BE2C (cell line): ENCODE measurements at places on chromosomes 13 and 19.

GRCh38 chr13:99085139-99085807, 107.4 kb upstream of the DOCK9 start:
- DNase-seq = no peak

- DNase-seq = no peak
Observed at GRCh38 chr19:3477951-3478350, 2.4 kb downstream of the SMIM24 start.

GRCh38 chr13:48687249-48687648, 33.5 kb downstream of the CYSLTR2 start:
- no peak for DNase-seq

DNA sequence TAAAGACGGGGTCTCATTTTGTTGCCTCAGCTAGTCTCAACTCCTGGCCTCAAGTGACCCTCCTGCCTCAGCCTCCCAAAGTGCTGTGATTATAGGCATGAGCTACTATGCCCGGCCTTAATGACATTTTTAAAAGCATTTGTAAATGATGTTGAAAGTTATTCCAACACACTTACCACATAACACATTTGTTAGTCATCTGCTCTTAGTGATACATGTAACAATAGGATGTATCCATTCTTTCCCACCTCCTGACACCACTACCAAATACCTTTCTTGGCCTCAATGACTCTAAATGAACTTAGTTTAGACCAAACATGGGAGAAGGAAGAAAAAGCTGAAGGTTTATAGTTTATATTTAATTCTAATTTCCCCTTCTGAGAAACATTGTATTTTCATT, 59.8 kb upstream of the MEDAG start:
- DNase-seq = no peak

DNA sequence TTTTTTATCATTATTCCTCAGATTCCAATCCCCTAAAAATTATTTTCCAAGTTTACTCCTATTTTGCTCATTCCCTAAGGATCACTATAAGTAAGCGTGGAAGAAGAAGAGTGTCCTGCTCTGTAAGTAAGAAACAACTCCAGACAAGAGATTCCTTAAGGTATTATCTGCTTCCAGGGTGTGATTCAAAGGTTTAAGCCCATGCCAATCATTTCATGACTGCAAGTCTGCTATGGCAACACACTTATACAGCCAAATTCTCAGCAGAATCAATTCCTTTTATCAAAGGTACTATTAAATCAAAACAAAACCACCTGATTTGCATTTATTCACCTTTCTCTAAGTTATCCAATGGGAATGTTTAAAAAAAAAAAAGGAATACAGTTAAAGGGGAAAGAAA, 43.7 kb downstream of the FOXO1 start:
- DNase-seq = no peak

- DNase-seq = no peak
Observed at GRCh38 chr19:31674503-31675192, 325.4 kb upstream of the TSHZ3 start.

GRCh38 chr13:48975856-48976575, at the start of gene FNDC3A:
FNDC3A (plus strand) TSS chr13:48975912; CDS start chr13:49006191, 30,279 bp downstream.
- DNase-seq = peak; percentile 94

DNA sequence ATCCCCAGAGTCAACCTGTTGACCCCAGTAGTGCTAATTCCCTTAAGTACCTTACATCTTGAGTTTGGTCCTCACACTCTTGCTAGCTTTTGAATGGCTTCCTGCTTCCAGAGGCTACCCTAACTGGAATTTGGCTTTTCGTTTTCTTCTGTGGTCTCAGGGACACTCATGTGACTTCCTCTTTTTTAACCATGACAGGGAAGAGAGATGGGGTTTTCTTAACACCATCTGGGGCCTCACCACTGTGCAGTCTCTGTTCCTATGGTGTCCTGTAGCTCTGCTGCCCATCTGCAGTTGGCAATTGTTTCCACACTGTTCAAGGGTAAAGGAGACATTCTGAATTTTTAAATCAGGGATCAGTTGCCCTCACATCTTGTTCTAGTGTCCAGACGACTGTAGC, 66.7 kb downstream of the SLC10A2 start:
- no peak for DNase-seq

DNA sequence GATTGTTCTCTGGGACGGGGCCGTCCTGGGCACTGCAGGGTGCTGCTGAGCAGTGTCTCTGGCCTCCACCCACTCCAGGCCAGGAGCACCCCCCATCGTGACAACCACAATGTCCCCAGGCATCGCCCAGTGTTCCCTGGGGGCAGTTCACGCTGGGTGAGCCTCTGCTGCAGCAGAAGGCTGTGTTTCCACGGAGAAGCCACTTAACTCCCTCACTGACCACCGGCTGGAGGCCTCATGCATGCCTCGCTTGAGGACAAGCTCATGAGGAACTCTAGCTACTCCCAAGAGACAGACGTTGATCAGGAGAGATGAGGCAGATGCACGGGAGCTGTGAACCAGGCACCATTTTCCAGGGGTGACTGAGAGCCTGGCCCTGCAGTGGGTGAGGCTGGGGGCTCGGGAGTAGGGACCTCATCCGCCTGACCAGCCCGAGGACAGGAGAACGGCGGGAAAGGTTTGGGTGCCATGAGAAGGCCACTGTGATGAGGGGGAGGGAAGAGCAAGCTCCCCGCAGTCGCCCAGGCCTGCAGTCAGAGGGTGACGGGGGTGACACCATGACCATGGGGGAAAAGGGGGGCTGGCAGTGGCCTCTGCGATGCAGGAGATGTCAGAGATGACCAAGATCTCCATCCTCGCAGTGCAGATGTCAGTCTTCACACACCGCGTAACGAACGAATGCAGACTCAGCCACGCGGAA, 5.1 kb downstream of the SLC39A3 start:
- peak; percentile 17 for DNase-seq

DNA sequence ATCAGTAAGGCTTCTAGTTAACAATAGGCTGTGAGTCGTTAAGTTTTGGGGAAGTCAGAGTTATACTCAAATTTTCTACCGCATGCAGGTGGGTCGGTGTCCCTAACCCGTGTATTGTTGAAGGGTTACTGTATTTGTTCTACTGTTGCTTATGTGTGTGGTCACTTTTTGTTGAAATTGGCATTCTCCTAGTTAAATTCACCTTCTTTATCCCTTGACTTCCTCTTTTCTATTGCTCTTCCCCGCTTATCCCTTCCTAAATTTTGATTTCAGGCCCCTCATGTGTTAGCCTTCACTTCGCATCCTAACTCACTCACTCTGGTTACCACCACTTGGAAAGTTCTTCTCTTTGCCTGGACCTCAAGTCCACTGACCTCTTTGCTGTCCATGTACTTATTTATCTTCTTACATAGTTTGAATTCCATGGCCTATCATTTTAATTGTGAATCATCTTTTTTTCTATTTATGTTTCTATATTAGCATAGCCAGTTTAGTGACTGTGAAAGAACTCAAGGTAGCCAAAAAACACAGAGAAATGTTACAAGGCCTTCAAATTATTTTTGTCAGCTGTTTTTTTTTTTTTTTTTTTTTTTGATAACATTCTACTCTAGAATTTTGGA, 52.9 kb downstream of the NDFIP2 start:
- no peak for DNase-seq

DNA sequence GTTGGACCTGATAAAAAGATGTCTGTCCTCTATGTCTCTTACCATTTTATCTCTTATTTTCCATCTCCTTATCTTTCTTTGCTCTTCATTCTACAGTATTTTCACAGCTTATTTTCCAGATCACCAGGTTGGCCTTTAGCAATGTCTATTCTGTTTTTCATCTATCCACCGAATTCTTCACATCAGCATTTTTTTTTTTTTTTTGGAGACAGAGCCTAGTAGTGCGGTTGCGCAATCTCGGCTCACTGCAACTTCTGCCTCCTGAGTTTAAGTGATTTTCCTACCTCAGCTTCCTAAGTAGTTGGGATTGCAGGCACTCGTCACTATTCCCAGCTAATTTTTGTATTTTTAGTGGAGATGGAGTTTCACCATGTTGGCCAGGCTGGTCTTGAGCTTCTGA, 49.0 kb downstream of the DNAJC15 start:
- DNase-seq = no peak

GRCh38 chr13:97267418-97268059, 45.4 kb downstream of the MBNL2 start:
- DNase-seq = no peak
